Heart left ventricle (tissue), 16 donors: ENCODE measurements at places on chromosomes 7 and 10. TPM values are rescaled to one million over a fixed set of nuclear protein-coding genes. Genes with fewer than 3 reads are reported as not detected.

DNA sequence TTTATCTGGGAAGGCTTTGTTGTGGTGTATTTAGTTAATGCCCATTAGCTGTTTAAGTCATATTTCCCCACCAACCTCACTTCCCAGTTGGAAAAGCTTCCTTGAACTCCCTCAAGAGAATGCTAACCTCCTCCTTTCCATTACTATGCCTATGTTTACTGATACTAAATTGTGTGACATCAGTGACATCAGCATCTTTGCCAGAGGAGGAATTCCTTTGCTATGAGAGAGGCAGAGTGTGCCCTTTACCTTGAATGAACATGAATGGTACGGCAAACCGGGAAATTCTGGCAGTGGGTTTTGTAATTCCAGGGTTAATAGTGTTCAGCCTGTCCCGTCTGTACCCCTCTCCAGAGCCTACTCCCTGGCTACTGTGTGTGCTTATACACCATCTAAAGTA is 22.1 kb upstream of the GLCCI1 start:
- DNase-seq = no peak

GRCh38 chr7:140571538-140572122 is 69.0 kb downstream of the DENND2A start:
- DNase-seq = no peak

DNA sequence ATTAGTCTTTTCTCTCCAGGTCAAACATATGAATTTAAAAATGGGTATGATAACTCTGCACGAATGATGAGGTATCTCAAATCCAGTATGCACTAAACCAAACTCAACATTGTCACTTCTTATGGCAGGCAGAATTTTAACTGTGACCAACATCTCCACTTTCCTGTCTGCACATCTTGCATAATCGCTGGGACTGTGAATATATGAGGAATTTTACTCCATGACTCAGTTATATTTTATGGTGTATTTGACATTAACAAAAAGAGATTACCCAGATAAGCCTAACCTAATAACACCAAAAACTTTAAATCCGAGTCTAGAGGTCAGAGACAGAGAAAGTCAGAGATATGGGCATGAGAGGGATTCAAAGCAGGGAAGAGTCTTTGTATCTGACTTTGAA is 454.5 kb upstream of the SEMA3D start:
- no peak for DNase-seq

DNA sequence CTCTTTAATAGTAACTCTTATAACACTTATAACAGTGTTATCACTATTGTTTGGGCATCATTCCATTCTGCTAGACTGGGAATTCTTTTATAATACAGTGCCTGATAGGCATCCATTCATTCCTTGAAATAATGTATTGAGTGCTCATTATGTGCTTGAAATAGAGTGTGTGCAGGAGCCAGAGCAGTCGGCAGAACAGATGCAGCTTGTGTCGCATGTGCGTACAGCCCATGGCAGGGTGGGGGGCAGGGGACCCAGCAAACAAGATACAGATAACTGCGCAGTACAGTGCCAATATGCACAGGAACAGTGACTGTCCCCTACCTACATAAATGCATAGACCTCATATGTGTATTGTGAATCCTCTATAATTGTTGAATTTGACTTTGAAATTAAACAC is 99.3 kb downstream of the KAT6B start:
- no peak for DNase-seq

GRCh38 chr10:86970162-86970981 is 2.1 kb downstream of the ADIRF start:
- peak; percentile 90 for DNase-seq

- DNase-seq = no peak
Measured at GRCh38 chr7:35492451-35493175, 202.3 kb downstream of the HERPUD2 start.

DNA sequence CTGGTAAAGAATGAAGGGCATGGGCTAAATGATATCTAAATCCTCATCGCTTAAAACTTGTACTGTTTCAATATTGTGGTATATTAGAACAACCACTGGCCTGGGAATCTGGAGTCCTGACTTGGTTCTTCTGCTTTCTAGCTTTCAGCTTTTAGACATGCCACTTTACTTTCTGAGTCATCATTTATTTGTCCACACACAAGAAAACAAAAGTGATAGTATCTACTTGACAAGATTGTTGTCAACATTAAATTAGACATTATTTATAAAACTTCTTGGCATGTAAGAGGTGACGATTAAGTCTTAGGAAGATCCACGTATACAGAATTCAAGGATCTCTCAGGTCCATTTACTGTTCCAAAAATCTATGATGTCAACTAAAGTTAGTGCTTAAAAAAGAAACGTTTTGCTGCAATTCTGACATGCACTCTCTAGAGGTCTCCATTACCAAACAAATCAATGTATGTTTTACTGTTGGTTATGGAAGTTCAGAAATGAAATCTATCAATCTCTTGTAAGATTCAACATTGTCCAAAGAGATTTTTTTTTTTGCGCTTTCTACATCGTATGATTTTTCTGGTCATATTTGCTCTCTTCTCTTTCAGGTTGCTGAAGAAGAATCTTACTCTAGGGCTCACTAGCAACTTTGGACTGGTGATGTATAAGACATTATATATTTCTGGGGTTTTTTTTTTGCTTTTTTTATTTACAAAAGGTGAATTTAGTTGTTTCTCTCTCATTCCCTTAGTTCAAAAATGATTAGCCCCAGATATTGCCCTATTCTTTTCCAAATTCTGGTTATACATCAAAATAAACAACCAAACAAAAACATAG is 53.6 kb upstream of the DYNC1I1 start:
- no peak for DNase-seq

- DNase-seq = no peak
Measured at GRCh38 chr7:9961161-9961922, 1012.3 kb upstream of the PHF14 start.

- DNase-seq = no peak
Measured at GRCh38 chr7:99848420-99849216, 20.8 kb downstream of the CYP3A43 start.

DNA sequence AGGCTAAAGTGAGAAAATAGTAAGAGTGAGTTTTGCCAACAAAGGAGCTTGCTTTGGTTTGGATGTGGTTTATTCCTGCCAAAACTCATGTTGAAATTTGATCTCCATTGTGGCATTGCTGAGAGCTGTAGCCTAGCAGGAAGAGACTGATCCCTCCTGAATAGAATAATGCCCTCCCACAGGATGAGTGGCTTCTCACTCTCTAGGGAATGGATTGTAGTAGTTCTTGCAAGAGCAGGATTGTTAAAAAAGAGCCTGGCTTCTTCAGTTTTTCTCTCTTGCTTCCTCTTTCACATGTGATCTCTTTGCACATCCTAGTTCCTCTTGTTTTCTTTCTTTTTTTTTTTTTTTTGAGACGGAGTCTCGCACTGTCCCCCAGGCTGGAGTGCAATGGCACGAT is 34.4 kb downstream of the ASAH2 start:
- no peak for DNase-seq

- DNase-seq = no peak
Measured at GRCh38 chr7:29459589-29459988, 104.0 kb upstream of the PRR15 start.

- no peak for DNase-seq
Measured at GRCh38 chr7:33892945-33893344, 12.4 kb upstream of the BMPER start.

DNA sequence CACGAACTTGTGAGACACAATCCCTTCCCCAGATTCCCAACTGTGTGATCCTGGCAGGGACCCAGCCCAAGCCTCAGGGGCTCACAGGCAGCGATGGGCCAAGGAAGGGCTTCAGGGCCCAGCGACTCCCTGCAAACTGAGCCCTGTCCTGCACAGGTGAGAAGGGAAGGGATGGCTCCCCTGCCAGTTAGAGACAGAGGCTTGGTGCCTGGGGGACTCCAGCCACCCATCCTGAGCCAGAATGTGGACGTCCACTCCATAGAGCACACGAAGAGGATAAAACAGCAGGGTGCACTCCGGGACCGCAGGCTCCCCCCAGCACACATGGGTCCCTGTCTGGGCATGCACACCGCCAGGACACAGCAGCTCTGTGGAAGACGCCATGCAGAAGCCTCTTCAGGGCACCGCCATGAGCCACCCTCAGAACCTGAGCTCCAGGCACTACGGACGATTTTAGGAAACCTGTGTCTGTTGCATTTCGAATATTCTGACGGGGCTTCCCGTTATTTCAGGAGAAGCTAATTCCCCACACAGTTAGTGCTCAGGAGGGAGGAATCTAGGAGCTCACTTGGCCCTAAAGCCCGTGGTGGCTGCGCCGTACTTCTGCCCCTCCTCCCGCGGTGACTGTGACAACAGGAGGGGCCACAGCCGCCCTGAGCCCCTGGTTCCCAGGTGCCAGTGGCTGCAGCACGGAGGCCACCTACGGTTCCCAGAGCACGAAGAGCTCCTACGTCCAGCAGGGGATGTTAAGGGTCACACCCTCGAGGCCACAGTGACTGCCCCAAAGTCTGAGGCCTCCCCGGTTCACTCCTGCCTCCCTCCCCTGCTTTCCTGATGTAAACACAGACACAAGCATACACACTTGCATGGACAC is 326.0 kb downstream of the PTPRN2 start:
- DNase-seq = no peak

GRCh38 chr7:45146531-45147379 is 10.8 kb upstream of the RAMP3 start:
- DNase-seq = no peak

GRCh38 chr10:103708627-103709288 is 146.6 kb downstream of the SH3PXD2A start:
- no peak for DNase-seq

DNA sequence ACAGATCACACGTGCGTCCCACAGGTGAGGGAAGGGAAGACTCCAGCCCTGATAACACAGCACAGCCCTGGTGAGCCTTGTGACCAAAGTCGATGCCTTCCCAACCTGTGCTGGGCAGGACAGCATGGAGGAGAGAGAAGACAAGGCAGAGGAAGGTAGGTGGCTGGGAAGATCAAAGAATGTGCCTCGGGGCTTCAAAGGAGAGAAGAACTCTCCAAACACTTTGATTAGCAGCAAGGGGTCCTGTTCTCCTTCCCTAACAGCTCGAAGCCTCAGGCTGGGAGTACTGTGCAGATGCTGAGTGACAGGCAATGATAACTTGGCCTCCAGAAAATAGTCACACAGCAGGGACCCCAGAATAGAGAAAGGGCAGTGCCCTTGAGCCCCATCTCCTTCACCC is 288.5 kb downstream of the TCERG1L start:
- no peak for DNase-seq

- DNase-seq = no peak
Measured at GRCh38 chr7:8639668-8640067, 206.3 kb downstream of the NXPH1 start.

DNA sequence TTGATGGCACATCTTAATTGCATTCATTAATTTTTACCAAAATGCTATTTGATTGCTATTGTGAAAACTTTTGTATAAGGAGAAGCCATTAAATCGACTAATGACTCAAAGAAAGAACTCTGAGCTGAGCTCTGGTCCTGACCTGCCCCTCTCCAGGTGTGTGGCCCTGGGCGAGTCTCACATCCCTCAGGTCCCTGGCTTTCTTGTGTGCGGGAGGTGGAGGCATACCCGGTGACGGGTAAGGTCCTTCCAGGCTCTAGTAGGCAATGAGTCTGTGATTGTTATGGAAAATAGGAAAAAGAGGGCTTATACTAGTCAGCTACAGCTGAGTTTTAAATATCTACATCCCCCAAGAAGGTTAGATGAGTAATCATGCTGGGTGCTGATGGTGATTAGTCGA is 248.1 kb downstream of the GATA3 start:
- no peak for DNase-seq

DNA sequence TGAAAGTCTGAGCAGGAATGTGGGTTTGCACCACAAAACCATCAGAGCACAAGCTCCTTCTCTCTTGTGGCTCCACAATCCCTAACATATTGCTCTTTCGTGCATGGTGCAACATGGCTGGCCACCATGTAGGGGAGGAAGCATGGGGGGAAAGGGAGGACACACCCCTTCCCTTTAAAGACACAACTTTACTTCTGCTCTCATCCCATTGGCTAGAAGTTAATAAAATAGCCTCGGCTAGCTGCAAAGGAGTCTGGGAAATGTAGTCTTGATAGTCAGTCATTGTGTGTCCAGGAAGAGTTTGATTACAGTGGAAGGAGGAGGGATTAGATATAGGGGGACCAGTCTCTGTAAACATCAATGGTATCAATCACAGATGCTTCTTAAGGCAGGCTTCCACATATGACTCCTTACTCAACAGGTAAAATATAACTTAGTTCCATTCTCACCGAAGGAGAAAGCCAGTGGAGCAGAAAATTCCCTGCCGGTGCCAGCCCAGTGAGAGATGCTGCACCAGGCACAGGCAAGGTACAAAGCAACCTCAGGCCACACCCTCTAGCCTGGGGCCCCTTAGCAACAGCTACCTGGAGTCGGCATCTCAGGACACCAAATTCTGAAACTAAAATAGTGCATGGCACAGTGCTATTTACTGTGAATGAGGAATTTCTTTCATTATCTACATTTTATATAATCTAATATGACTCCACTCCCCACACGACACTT is 124.7 kb upstream of the CTBP2 start:
- DNase-seq = no peak

DNA sequence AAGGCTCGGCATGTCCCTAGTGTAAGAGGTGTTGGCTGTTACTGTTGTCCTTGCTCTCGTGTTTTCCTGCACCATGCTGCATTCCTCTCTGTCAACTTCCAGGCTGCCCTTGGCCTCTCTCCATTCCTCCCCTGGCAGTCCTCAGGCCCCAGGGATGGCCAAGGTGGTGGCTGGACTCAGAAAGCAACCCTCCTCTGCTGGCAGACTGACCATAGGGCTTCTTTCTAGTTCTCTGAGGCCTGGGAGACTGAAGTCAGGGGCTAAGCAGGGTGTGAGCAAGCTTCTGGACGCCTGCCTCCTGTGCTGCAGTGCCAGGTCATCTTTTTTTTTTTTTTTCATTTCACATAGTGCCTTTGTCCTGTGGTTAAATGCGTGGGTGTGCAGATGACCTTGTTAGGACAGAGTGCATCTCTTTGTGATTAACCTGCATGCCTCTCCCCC is 72.0 kb downstream of the GOLGA7B start:
- no peak for DNase-seq

Gene CLCN1
- polyA plus RNA-seq = 0.03 TPM

Gene CALCR
- not detected for polyA plus RNA-seq

Gene NYAP1
- polyA plus RNA-seq = 0.50 TPM

Gene CBX3
- 66.2 TPM for polyA plus RNA-seq

Gene AKR1C4
- polyA plus RNA-seq = not detected

Gene HYAL4
- not detected for polyA plus RNA-seq

Gene TUBB8
- polyA plus RNA-seq = 0.06 TPM

Gene TRIM56
- 12.7 TPM for polyA plus RNA-seq

Gene CFAP70
- polyA plus RNA-seq = 0.22 TPM

Gene UPK3B
- polyA plus RNA-seq = 0.19 TPM

Gene SHH
- not detected for polyA plus RNA-seq
